ENCODE measurements at places on chromosomes 5 and 9. TPM values are rescaled to one million over a fixed set of nuclear protein-coding genes. Genes with fewer than 3 reads are reported as not detected.

GRCh38 chr9:76333388-76333787 lies 60.8 kb downstream of the RFK start:
- no peak for DNase-seq

- no peak for DNase-seq
These were observed 780 bp upstream of the CCNJL start for GRCh38 chr5:160312960-160313727.

Gene TAF11L14
- total RNA-seq: not detected

Gene CA9
- under 0.01 TPM for total RNA-seq

Gene DRD1
- under 0.01 TPM for total RNA-seq

DNA sequence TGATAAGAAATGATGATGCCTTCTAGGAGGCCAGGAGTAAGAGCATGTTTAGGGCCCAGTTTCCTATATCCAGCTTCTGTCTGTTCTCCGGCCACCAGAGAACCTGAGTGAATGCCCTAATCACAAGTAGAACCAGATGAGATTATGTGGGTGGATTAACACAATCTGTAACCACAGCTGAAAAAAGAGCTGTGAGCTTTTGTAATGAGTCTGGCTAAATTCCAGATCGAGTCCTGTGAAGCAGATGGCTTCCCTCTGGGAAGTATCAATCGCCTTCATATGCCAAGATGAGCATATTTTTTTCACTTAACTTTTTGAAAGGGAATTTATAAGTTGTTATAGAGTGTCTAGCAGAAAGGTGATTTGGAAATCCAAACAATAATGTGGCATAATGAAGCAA lies 99.8 kb downstream of the NNT start:
- DNase-seq: peak; percentile 82

DNA sequence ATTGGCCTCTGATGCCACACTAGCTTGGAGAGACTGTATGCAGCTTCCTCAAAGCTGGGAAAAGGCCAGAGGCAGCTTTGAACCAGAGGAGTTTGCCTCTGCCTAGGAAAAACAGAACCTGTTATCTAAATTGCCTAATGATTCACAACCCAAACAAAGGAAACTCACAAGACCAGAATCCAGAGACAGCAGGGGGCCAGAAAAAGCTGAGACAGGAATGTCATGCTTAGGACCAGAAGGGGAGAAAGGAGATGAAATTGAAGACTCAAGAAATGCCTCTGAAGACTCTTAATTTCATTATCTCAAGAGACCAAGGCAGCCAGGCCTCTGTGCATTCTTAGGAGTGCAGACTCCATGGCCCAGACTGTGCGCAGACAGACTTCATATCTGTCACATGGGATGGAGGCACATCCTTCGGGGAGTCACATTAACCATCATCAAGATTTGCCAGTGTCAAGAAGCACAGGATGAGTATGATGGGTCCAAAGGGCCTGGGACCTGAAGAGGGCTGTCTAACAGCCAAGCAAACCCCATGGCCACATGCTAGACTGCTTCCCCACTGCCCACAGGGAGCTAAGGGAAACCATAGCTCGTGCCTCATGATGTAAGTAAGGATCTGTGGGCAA lies 57.3 kb downstream of the ARSB start:
- DNase-seq: peak; percentile 5

DNA sequence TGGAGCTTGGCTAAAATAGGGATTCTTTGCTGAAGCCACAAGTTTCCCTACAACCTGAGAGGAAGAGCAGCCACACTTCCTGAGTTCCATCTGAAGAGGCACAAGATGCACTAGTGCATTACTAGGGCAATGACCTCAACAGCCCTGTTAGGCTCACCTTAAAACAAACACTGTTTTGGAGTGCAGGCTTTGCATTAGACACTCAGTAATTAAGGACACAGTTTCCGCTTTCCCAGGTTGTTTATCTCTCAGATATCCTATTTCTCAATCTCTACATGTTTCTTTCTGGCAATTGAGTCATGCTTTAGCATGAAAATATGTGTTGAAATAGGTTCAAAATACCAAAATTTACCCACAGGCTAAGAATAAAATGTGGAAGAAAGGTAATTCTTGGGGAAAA lies 34.2 kb downstream of the EMB start:
- DNase-seq: no peak

DNA sequence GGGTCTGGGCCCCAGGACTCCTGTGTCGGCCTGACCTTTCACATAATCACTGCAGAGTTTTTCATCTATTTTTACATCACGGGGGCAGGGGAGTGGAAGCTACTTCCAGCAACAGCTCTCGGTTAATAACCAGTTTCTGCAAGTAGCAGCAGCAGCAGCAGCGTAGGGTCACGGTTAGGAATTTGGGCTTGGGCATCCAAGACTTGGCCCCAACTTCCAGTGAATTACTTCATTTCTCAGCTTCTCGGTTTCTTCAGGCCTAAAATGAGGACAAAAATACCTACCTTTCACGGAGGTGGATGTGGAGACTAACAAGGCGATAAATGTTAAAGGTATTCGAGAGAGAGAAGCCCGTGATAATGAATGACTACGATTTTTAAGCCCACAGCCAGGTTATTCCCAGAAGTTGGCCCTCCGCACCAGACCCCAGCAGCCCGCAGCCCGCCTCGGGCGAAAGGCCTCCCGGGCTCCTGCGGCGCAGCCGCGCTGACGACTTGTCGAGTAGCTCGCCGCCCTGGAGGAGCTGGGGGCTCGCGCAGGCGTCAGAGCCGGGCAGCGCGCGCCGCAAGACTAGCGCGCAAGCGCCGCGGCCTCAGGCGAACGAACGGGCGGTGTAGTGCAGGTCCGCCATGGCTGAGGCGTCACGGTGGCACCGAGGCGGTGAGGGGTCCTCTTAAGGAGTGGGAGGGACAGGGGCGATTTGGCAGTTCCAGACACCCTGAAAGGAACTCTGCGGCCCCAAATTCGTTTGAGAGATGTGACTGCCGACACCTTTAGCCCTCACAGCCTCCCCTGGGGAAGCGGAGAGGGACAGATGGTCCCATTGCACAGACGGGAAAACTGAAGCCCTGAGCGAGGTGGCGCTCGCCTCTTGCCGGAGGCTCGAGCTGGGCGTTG lies at the start of gene PKD2L2:
Gene PKD2L2 (plus strand): TSS at position 595 of the 897 bp plus-strand sequence. CDS start 35 bp downstream, at position 630.
- peak; percentile 90 for DNase-seq

Gene SLC6A3
- total RNA-seq: not detected

DNA sequence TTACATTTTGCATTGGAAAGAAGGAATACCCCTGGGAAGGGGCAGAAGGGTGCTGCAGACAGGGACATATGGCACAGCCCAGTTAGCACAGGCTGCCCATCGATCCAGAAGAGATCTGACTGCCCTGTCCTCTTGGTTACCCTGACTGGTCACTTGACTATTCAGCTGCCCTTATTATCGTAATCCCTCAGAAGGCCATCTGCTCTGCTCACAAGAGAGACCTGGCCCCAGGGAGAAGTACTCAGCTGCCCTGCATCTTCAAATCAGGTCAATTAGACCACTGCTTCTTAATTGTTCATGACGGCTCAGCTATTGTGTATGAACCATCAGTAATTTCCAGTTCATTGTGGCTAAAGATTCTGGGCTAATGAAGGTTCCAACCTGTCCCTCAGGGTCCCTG lies 345.0 kb downstream of the TLE1 start:
- DNase-seq: no peak

GRCh38 chr5:96088706-96089498 lies 127.3 kb upstream of the ELL2 start:
- no peak for DNase-seq

Gene OCLN
- total RNA-seq: 0.43 TPM

Gene ZFP62
- total RNA-seq: 15.1 TPM

- DNase-seq: no peak
These were observed 27.7 kb downstream of the LHX3 start for GRCh38 chr9:136177224-136177623.

Gene GCNT4
- 46.2 TPM for total RNA-seq

DNA sequence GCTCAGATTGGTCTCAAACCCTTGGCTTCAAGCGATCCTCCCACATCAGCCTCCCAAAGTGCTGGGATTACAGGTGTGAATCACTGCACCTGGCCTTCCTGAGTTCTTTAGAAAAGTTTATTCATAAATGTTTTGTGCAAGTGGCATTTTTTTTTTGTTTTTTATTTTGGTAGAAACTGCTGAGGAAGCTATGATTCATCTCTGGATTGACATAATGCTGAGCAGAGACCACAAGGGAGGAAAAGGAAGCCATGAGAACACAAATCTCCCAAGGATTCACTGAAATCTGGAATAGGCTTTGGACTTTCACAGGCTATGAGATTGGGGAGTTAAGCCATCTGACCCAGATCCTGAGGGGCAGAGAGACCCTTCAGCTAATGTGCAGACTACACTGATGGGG lies 3.4 kb upstream of the SLC46A2 start:
- no peak for DNase-seq

GRCh38 chr5:157857816-157858526 lies 974 bp downstream of the CLINT1 start:
- DNase-seq: peak; percentile 42

DNA sequence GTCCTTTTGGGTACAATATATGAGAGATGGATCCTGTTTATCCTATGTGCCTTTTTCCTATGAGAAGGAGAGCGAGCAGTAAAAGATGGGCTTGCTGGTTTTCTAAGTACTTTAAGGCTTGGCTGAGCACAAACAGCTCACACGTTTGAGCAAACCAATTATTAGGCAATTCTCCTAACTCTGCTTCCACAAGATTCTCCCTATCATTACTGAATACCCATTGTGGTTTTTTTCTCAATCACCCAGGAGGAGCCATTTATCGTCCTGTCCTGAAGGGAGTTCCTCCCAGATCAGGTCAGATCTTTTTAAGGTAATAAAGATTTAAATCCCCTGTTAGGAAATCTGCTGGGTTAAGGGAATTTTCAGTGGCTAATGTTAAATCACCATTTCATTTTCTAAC lies 19.4 kb upstream of the C1QTNF3 start:
- no peak for DNase-seq

GRCh38 chr5:140502834-140503233 lies 44.6 kb upstream of the EIF4EBP3 start:
- no peak for DNase-seq

GRCh38 chr9:89491694-89492093 lies 6.2 kb downstream of the SEMA4D start:
- no peak for DNase-seq

Gene TLR4
- total RNA-seq: 18.1 TPM

GRCh38 chr5:7261049-7261448 lies 134.9 kb upstream of the ADCY2 start:
- DNase-seq: peak; percentile 23

DNA sequence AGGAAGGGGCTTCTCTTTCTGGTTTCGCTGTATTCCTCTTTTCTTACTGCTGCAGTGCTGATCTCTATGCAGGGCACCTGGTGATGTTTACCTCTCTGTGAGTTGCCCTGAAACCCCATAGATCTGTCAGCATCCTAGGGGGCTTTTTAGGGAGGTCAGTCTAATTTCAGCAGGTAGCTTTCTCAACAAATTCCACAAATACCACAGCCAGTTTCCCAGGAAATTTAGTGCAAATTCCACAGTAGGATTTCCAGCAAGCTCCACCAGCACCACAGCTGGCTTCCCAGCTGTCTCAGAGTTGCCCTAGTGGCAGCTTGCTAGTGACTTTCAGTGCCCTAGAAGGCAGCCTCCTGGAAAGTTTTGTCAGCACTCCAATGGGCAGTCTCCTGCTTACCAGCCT lies 379.1 kb upstream of the SMC2 start:
- DNase-seq: no peak

Gene MLANA
- total RNA-seq: not detected

DNA sequence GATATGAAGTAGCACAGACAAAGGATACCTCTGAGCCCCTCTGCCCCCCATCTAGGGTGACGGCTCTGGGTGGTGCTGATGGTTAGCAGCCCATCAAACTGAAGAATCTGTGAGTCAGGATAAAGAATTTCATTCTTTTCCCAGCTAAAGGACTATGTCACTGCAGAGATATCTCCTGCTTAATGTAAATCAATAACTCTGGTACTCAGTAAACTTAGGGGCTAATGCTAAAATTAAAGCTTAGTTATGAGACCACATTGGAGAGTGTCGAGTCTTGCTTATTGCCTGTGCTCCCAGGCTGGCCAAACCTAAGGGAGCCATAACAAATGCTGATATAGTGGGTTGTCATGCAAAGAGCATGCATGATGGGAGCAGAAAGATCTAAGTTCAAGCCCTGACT lies 25.6 kb upstream of the ACTBL2 start:
- no peak for DNase-seq

DNA sequence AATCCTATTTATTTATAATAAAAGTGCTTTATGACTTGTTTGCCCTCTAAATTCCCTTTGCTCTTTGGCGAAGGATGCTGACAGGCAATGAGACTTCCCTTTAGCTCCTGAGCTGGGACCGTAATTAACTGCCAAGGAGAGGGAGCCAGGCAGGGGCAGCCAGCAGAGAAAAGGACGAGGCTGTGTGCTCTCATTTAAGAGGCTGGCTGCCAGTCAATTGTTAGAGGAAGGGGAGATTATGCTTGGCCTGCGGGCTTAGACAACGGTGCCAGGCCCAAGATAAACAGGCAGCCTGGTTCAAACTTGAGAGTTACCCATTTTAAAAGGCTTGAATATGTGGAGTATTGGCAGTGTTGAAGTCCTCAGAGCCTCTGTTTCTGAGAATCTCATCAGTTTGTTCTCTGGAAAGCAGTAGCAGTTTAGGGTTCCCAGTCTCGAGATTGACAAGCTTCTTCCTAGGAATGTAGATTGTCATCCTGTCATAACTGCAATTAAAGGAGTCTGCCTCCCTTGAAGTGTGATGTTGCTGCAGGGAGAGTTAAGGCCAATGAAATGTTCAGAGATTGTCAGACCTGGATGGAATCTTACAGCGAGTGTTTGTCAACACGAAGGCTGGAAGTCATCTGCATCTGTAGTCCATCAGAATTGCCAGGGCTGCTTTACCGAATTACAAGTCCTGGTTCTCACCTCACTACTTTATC lies 113.2 kb downstream of the JAKMIP2 start:
- no peak for DNase-seq

GRCh38 chr5:135997673-135998335 lies 31.0 kb upstream of the TGFBI start:
- DNase-seq: no peak

DNA sequence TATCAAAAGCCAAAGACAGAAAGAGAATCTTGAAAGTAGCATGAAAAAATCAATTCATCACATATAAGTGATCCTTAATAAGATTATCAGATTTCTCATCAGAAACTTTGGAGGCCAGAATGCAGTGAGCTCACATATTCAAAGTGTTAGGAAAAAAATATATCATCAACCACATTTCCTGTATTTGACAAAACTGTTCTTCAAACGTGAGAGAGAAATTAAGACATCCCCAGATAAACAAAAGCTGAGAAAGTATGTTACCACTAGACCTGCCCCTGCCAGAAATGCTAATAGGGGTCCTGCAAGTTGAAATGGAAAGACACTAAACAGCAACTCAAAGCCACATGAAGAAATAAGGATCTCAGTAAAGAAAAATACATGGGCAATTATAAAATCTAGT lies 29.9 kb downstream of the HACD4 start:
- DNase-seq: no peak

DNA sequence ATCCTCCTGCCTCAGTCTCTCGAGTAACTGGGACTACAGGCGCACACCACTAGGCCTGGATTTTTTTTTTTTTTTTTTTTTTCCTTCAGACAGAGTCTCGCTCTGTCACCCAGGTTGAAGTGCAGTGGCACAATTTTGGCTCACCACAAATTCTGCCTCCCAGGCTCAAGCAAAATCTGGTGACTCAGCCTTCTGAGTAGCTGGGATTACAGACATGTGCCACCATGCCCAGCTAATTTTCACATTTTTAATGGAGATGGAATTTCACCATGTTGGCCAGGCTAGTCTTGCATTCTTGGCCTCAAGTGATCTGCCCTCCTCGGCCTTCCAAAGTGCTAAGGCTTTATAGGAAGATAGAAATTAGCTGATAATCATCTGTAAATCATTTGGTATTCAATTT lies 43.9 kb downstream of the NSA2 start:
- no peak for DNase-seq

GRCh38 chr5:6570530-6570929 lies 62.3 kb downstream of the NSUN2 start:
- DNase-seq: no peak

- DNase-seq: no peak
These were observed 259.7 kb upstream of the ZNF608 start for GRCh38 chr5:125006011-125006685.

Measured in fibroblast of villous mesenchyme (primary cell).